ENCODE measurements at places on chromosomes 5 and 9.

DNA sequence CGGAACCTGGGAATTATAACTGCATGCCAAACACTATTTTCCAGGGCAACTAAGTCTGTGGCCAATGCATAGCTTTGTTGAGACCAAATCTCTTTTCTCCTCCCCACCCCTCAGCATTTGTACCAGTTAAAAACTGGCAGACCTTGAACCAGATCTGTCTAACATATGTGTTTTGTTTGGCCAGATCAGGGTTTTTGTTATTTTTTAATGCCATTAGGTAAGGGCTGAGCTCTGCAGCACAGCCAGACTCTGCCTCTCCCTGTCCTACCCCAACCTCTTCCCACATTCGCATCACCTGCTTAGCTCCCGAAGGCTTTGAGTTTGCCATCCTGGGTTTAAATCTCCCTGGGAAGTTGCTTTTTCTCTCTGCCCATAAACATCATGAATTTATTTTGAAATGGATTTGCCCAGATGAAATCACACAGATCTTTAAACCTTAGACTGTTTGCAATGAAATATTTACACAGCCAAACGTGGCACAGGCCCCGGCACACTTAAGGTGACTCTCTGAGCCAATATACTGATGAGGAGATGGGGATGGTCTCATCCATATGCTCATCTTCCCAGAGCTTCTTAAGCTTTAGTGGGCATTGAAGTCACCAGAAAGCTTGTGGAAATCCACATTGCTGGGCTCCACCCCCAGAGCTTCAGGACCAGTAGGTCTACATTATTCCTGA lies 54.0 kb upstream of the ALDH1B1 start:
- DNase-seq = no peak

DNA sequence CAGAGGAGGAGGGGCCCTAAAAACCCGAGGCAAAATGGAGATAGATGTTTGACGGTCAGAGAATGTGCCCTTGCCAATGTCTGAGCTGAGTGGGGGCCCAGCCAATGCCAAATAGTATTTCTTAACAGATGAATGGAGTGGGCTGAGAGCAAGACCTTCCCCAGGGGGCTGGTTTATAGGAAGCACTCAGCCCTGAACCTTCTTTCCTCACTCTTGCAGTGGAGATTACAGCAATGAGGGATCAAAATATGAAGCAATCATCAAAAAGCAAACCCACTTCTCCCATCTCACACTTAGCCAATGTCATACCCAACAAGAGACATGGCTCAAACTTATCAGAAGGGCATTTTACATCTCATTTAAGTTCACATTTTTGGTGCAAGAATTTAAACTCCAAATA lies 350.3 kb downstream of the GADD45G start:
- no peak for DNase-seq

- DNase-seq = no peak
These were observed 27.0 kb downstream of the ANGPTL2 start for GRCh38 chr9:127095411-127095810.

DNA sequence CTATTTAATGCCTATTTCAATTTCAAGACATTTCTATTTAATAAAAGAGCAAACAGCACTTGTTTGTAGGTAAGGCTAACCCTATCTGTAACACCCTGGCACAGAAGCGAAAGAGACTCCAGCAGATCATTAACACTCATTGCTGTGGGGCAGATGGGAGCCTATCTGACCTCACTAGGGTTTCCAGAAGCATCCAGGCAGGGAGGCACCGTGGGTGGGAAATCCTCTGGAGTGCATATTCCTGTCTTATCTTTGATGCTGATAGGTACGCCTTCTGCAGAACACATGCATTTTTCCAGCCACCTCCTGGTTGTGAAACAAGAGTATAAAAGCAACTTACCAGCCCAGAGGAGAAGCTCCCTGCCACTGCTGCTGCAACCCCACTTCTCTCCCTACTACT lies 233.7 kb downstream of the GLIS3 start:
- DNase-seq = no peak

DNA sequence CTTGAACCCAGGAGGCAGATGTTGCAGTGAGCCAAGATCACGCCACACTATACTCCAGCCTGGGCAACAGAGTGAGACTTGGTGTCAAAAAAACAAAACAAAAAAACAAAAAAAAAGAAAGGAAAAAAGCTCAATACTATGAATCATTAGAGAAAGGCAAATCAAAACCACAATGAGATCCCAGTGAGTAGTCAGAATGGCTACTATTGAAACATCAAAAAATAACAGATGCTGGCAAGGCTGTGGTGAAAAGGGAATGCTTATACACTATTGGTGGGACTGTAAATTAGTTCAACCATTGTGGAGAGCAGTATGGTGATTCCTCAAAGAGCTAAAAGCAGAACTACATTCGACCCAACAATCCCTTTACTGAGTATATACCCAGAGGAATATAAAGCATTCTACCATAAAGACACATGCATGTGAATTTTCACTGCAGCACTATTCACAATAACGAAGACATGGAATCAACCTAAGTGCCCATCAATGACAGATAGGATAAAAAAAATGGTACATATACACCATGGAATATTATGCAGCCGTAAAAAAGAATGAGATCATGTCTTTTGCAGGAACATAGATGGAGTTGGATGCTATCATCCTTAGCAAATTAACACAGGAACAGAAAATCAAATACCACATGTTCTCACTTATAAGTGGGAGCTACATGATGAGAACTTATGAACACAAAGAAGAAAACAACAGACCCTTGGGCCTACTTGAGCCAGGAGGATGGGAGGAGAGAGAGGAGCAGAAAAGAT lies 81.9 kb upstream of the ARRDC3 start:
- no peak for DNase-seq

- DNase-seq = peak; percentile 78
These were observed 4.0 kb upstream of the NIPSNAP3A start for GRCh38 chr9:104743376-104743985.

- no peak for DNase-seq
These were observed 102.0 kb upstream of the PTPN3 start for GRCh38 chr9:109600142-109600541.

GRCh38 chr5:168914491-168914890 lies 335.3 kb upstream of the PANK3 start:
- DNase-seq = no peak

- DNase-seq = no peak
These were observed 22.0 kb downstream of the SECISBP2 start for GRCh38 chr9:89340332-89340731.
